Melanocyte of skin (primary cell): ENCODE measurements at places on chromosomes 1 and 21. TPM values are rescaled to one million over a fixed set of nuclear protein-coding genes. Genes with fewer than 3 reads are reported as not detected.

Gene ADAMTS1
- total RNA-seq, result 17.6 and 19.4 TPM in 2 replicates

Gene LCE2C
- total RNA-seq, result not detected in 2 replicates

Gene NTNG1
- 1.0 and 12.0 TPM in 2 replicates for total RNA-seq

Gene ATP6V1G3
- not detected in 2 replicates for total RNA-seq

Gene OR2T5
- total RNA-seq, result not detected in 2 replicates

Gene LDLRAD1
- not detected in 2 replicates for total RNA-seq

Gene HIVEP3
- 1.7 and 2.0 TPM in 2 replicates for total RNA-seq

Gene ALPL
- 1.1 TPM in 1 of 2 replicates, not detected in the other for total RNA-seq

Gene AUNIP
- total RNA-seq, result 8.5 and 14.0 TPM in 2 replicates

Gene PDPN
- under 0.01 TPM in 1 of 2 replicates, not detected in the other for total RNA-seq

Gene MAN1A2
- 25.6 and 36.4 TPM in 2 replicates for total RNA-seq

Gene TSPAN1
- 1.00 TPM in 1 of 2 replicates, not detected in the other for total RNA-seq

Gene CACNA1S
- total RNA-seq, result not detected in 2 replicates

Gene GLRX2
- 19.3 and 27.3 TPM in 2 replicates for total RNA-seq

Gene INTS3
- total RNA-seq, result 41.0 and 59.8 TPM in 2 replicates

Gene HRNR
- under 0.01 TPM in 1 of 2 replicates, not detected in the other for total RNA-seq

Gene MAP7D1
- 133 and 144 TPM in 2 replicates for total RNA-seq

Gene NCF2
- 0.15 TPM in 1 of 2 replicates, not detected in the other for total RNA-seq

Gene PDC
- not detected in 2 replicates for total RNA-seq

Gene ERICH3
- not detected in 2 replicates for total RNA-seq

Gene CCDC185
- total RNA-seq, result under 0.01 TPM in 1 of 2 replicates, not detected in the other

Gene ACTA1
- not detected in 2 replicates for total RNA-seq

Gene CASZ1
- total RNA-seq, result 0.31 and 0.33 TPM in 2 replicates

Gene REG4
- total RNA-seq, result not detected in 2 replicates

Gene APOBEC4
- total RNA-seq, result not detected in 2 replicates

Gene ANKRD34A
- 0.34 and 0.36 TPM in 2 replicates for total RNA-seq

Gene GCSAML
- not detected in 2 replicates for total RNA-seq

Gene AKNAD1
- under 0.01 and 0.31 TPM in 2 replicates for total RNA-seq

Gene AZIN2
- total RNA-seq, result 8.9 and 19.6 TPM in 2 replicates

Gene THEMIS2
- 129 and 184 TPM in 2 replicates for total RNA-seq

Gene CCDC27
- total RNA-seq, result not detected in 2 replicates

Gene IGSF5
- 0.36 TPM in 1 of 2 replicates, not detected in the other for total RNA-seq

Gene SLC45A1
- total RNA-seq, result 0.36 and 1.0 TPM in 2 replicates

Gene LEPR
- 1.7 and 2.5 TPM in 2 replicates for total RNA-seq
